ENCODE measurements at places on chromosomes 3 and 15.
A peak's percentile ranks its signal among the peaks of the same experiment; 100 is the strongest.

DNA sequence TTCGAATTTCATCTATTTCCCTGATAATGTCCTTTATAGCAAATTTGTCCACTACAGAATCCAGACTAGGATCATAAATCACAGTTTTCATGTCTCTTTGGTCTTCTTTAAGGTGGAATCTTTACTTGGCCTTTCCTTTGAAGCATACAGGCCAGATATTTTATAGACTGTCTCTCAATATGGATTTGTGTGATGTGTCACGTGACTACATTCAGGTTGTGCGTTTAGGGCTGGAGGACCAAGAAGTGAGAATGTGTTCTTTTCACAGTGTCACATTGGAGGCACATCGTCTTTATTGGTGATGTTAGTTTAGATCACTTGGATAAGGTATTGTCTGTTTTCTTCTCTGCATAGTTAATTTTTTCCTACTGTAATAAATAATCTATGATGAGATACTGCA, 232.9 kb downstream of the MEIS2 start:
- no peak for DNase-seq

DNA sequence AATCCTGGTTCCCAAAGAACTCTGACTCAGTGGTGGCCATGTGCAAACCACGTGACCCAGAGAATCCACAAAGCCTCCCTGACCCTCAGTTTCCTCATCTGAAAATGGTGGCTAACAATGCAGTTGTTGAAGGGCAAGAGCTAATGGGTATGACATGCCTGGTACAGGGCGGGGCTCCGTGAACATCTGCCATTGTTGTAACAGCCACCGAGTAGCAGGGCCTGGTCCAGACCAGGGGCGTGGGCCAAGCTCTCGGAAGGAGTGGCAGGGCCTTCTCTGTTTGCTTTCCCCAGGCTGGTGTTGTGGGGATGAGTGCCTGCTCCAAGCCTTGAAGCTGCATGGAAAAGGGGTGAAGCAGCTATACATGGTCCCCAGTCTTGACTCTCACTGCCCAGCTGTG, 13.4 kb downstream of the MAPKAPK3 start:
- DNase-seq: no peak

DNA sequence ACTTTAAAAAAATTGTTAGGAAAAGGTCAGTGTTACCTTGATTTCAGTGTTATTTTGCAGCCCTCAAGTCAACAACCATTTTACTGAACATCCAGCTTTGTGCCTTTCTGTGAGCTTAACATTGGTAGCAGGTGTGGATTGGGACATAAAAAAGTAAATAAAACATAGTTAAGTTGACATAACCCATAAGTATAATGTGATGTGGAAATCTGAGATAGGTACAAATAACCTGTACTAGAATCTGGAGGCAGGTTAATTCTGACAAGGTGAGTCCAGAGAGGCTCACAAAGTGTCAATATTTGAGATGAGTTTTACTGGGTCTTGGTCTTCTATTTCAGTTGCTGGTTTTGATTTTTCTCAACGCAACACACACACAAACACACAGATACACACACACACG, 151.3 kb downstream of the LPP start:
- no peak for DNase-seq

GRCh38 chr3:113910966-113911365, 36.8 kb upstream of the ZDHHC23 start:
- no peak for DNase-seq

- peak; percentile 17 for DNase-seq
Observed at GRCh38 chr3:132253262-132253878, 63.8 kb upstream of the ACP3 start.

DNA sequence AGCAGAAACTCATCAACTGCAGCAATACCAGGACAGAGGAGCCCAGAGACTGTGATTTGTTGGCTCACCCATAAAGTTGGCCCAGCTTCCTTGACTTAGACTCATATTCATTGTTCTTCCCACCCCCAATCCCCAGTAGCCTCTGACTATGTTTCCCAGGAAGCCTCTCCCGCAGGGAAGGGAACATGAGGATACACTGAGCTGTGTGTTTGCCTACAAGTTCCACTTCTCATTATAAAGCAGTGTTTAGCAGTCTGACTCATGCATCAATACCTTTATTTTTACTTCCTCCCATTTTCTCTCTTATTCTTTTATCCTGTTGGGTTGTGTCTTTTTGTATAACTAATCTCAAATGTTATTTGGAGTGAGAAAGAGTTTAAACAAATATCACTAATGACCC, 111.6 kb upstream of the PHLDB2 start:
- DNase-seq: peak; percentile 65

DNA sequence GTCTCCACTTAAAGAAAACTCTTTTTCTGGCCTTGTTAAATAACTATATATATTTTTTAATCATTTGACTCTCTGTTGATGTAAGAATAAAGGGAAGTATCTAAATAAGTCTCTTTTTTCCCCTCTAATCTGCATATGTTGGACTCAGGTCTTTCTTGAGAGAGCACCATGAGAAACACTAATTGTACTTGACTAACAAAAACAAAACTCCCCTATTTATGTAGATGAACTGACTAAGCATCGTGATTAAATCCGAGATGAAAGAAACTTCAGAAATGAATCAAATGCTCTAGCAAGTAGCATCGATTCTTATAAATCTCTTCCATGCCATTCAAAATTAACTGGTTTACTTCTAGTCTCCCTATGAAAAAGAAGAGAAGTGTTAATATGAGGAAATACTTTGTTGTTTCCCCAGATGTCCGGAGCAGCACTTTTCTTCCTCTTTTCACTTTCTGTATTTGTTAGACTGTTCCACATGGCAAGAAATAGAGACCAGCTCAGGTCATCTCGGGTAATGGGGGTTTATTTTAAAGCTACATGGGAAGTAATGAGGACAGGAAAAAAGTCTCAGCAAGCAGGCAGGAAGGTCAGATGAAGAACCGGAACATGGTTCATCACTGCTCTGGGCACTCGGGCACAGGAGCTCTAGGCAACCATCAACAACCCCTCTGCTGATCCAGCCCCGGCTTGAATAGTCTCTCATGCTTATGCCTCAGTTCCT, 288.3 kb downstream of the CNTN6 start:
- DNase-seq: no peak

DNA sequence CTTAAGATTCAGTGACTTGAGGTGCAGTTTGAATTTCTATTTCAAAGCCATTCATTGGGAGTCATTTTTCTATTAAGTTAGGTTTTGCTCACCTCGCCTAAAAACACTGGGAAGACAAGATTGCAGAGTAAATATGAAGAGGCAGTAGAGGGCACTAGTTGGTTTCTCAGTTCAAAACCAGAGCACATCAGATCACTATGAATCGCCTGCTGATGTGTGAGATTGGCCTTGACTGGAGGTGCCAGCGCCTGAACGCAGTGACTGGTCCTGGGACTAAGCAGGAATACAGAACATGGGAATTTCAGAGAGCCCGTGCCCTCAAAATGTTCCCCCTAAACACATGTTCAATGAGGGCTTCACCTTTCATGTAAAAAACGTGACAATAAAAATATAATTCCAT, 229.0 kb downstream of the ITPR1 start:
- DNase-seq: no peak

GRCh38 chr3:193852901-193853300, 259.9 kb downstream of the OPA1 start:
- no peak for DNase-seq

- DNase-seq: no peak
Observed at GRCh38 chr3:152359385-152360248, 90.9 kb downstream of the MBNL1 start.

DNA sequence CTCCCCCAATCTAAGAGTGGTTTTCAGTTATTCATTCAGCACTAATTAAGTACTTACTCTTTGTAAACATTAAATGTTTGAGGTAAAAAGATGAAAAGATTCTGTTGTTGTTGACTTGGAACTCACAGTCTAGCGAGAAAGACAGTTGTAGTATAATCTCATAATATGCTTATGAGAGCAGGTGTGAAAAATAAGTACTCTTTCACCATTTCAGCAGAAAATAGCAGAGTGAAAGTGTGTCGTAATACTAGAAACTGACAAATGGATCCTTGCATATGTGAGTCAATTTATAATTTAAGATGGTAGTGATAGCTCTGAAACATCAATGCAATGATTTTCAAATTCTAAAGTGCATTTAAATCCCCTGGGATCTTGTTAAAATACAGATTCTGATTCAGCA, 618.8 kb upstream of the CCDC54 start:
- DNase-seq: no peak

DNA sequence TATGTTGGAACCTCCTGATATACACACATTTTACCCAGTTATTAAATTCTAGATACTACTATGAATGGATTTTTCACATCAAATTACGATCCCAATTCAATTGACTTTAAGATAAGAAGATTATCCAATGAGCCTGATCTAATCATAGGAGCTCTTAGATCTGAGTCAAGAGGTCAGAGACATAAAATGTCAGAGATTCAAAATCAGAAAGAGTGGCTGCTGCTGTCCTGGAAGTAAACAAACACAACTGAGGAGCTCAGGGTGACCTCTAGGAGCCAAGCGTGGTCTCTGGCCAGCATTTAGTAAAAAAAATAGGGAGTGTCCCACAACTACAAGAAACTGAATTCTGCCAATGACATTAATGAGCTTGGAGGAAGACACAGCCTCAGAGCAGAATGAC, 557.1 kb upstream of the CBLB start:
- DNase-seq: no peak

- no peak for DNase-seq
Observed at GRCh38 chr3:107432013-107432515, 54.8 kb downstream of the CCDC54 start.

DNA sequence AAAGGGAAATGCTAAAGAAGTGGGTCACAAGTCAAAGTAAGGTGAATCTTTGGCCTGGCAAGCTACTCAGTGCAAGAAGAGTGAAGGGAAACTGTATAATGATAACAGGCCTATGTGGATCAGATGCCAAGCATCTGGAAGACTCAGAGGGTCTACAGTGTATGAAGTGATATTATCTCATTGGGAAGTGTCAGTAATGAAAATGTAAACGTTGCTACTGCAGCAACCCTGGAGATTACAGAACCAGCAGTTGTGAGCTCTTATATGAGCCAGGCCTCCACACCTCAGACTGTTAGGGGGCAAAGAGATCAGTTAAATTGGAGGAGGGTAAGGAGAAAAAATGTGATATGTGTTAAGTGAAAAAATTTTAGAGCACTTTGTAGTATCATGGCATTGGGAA, 195.4 kb upstream of the DPH6 start:
- no peak for DNase-seq

- DNase-seq: no peak
Observed at GRCh38 chr3:17935222-17935621, 192.8 kb upstream of the TBC1D5 start.

DNA sequence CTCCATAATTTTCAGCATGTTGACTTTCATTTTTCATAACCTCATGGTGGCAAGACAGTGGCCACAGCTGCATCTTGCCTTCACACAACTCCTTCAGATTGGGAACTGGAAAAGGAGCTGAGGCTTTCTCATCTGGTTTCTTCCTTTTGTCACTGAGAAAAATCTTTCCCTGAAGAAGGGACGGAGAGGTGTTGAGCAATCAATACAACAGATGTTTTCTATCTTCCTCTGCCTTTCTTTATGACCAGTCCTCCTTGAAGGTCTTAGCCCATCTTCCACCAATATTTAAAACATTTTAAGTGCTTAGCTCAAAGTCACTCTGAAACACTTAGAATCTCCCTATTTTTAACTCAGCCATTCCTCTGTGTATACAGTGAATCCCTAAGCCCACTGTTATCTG, 11.9 kb downstream of the ZNF660 start:
- no peak for DNase-seq

DNA sequence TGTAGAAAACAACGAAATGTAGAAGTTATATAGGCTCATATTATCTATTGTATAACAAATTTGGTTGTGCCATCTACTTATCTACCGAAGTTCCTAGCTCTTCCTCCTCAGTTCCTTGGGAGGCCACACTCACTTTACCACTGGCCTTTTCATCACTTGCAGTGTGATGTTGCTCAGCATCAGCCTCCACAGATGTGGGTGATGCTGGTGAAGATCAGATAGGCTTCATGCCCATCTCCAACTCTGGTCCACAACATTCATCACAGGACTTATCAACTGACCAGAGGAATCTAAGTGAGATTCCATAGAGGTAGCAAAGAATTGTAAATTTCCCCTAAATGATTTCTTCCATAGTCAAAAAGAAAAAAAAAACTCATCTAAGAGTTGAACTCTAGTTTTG, 8.4 kb downstream of the CD200 start:
- DNase-seq: no peak

- DNase-seq: no peak
Observed at GRCh38 chr3:159128628-159129027, 326.8 kb downstream of the MFSD1 start.

GRCh38 chr3:39668420-39668819, 141.0 kb upstream of the MYRIP start:
- no peak for DNase-seq

Measured in brain pericyte (primary cell).